Lower leg skin (tissue), 4 donors: ENCODE measurements at places on chromosomes 2 and 18. TPM values are rescaled to one million over a fixed set of nuclear protein-coding genes. Genes with fewer than 3 reads are reported as not detected.

GRCh38 chr2:218125626-218126080 lies at the start of gene CXCR2:
TSS of gene CXCR2 (plus strand) at chr2:218126028. CDS start at chr2:218134802, 8,774 bp downstream.
- no peak for DNase-seq

DNA sequence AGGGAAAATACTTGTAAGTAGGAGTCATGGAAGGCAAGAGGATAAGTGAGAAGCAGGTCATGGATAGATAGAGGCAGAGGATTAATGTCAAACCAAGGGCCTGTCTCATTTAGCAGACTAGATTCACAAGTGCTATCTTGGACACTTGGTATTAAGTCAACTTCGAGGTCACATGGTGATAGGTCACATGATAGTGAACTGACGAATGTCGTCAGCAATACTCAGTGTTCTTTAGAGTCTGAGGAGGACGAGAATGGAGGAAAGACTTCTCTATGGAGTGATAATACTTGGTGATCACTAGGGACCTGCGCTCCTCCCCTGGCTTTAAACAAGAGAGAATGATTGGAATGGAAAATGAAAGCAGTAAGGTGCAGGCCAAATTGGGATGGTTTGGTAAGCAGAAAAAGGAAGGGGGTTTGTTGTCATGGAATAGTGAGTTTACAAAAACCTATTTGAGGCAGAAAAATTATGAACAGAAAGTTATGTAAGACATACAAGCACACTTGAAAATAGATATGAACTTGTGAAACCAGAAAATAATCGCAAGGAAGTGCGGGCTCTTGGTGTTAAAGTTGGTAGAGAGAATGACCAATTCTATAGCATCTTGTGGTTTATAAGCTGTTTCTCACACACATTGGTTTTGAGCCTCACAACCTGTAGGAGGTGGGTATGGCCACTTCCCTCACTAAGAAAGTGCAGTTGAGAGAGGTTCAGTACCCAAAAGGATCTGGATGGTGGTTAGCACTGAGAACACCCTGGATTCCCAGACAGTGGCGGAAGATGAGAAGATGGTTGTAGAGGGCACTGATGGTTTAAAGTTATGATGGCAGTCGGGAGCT lies 141.5 kb downstream of the WDSUB1 start:
- no peak for DNase-seq

DNA sequence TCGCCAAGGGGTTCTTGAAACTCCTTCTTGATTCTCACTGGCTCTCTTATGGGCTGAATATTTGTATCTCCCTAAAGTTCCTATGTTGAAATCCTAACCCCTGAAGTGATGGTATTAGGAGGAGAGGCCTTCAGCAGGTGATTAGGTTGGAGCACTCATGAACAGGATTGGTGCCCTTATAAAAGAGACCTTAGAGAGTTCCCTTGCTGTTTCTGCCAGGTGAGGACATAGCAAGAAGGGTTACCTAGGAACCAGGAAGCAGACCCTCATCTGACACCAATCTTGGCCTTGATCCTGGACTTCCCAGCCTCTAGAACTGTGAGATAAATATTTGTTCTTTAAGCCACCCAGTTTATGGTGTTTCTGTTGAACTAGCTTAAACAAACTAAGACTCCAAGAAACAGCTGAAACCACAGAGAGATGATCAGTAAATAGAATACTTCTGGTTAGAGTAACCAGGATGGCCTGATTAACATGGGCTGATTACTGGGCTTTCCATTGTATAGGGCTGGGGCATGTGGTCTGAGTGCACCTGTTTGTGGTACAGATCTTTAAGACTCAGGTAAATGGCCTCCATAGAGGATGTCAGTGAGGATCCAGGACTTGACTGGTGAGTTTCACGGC lies 7.7 kb upstream of the CDC42EP3 start:
- no peak for DNase-seq

- DNase-seq, result no peak
Observed at GRCh38 chr2:131063501-131064283, 29.6 kb downstream of the FAM168B start.

DNA sequence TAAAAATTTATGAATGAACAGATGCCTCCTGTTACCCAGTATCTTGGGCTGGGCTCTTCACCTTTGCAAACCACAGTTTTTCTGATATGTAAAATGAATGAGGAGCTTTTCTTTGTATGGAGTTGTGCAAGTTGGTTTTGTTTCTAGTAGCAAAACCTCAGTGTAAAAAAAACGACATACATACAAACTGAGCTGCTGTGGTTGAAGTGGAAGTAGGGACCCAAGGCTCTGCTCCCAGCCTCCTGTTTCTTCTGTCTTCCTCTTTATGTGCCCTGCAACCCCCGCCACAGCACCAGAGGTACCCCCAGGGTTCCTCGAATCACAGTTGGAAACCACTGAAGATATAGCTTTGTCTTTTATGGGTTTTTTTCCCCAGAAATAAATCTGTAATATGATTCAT lies 118.1 kb downstream of the MYO1B start:
- no peak for DNase-seq

DNA sequence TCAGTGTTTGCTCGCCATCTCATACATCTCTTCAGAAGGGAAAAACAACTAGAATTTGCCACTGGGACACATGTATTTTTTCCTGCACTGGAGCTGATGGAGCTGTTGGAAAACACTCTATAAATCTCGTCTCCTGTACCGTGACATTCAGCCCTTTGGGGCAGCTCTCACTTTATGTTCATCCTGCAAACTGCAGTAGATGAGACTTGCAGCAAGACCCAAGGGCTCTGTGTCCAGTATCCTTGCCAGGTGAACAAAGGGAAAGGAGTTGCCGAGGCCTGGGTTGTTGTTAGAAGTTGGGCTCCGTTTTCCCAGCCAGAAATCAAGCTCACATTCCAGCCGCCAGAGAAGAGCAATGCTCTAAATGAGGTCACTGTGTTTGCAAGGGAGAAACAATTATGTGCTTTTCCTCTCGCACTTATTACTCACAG lies 285.1 kb downstream of the SLC4A3 start:
- DNase-seq, result no peak

- no peak for DNase-seq
Observed at GRCh38 chr2:195447323-195447975, 209.6 kb upstream of the SLC39A10 start.

GRCh38 chr2:22897428-22897827 lies 487.6 kb upstream of the KLHL29 start:
- DNase-seq, result no peak

Gene SEPTIN10
- 105 TPM for total RNA-seq

Gene CHRNA1
- total RNA-seq, result 0.17 TPM

Gene IL1RL1
- total RNA-seq, result 1.7 TPM

Gene RESP18
- not detected for total RNA-seq

Gene CD8B
- not detected for total RNA-seq
